ENCODE measurements at places on chromosomes 3 and 15.

- no peak for DNase-seq
These were observed 63.3 kb downstream of the ROBO2 start for GRCh38 chr3:77102951-77103769.

- no peak for DNase-seq
These were observed 18.3 kb downstream of the SUCNR1 start for GRCh38 chr3:151891721-151892120.

GRCh38 chr3:12395349-12396012 lies 88.8 kb upstream of the TSEN2 start:
- peak; percentile 70 for DNase-seq

DNA sequence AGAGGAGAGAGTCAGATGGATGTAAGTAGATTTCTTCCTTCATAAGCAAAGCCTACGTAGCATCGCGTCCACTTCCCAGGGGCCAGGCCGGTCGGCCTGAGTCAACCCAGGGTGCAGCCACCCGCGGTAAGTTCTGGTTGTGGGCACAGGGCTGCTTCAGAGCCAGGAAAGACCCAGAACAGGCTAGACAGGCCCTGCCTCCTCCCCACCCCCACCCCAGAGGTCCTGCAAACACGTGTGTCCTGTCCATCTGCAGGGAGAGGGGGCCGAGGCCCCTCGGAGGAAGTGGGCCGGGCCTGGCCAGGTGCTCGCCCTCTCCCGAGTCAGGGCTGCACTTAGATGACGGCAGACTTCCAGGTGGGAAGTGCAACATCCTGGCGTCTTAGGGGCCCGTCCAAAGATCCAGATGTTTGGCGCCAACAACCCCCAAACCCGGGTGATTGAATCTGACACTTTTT lies 100.8 kb upstream of the ALDH1A3 start:
- DNase-seq: no peak

DNA sequence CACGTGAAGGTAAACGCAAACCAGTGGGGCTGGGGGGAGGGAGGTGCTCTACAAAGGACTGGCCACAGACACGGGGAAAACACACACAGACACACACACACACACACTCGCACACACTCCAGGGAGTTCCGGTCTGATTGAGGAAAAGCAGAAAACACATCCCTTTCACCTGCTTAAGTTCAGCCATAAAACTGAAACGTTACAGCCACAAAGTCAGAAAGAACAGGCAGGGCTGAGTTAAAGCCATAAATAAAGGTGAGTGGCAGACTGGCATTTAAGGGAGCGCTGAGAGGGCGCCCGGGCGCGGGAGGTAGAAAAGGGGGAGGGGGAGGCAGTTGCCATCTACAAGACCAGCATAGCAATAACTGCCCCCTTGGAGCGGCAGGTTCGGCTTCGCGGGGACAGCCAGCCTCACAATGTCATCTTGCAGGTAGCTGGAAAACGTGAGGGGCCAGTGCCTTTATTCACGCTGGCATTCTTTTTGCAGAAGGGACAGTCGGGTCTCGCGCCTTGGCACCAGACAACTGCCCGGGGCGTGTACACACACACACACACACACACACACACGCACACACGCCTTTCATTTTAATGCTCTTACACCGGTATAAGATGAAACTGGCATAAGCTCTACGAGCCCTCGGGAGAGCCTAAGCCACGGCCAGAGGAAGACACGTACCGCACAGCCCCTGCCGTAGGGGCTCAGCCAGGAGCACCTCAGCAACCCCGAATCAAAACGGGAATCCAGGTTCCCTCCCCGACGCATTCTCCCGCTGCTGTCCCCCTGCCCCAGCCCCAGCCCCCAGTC lies 866 bp downstream of the TNIK start:
- peak; percentile 45 for DNase-seq

DNA sequence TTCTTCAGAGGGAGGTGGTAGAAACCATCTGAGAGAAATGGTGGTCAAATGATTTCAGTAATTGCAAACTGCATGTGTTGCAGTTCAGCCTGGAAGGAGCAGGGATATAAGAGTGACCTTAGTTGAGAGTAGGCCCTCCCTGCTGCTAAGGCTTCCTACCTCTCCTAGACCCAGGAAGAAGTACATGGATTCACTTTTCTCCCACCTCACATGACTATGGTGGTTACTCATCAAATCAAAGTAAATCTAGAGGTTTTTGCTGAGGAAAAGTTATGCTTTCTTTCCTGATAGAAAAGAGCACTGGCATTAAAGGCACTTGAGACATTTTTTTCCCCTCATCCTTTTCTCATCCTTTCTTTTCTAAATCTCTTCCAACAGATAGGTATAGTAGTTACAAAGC lies 43.2 kb upstream of the LEKR1 start:
- DNase-seq: no peak

GRCh38 chr15:63430766-63431451 lies 49.3 kb upstream of the CA12 start:
- no peak for DNase-seq

- DNase-seq: no peak
These were observed 36.0 kb downstream of the TM2D3 start for GRCh38 chr15:101615986-101616848.

DNA sequence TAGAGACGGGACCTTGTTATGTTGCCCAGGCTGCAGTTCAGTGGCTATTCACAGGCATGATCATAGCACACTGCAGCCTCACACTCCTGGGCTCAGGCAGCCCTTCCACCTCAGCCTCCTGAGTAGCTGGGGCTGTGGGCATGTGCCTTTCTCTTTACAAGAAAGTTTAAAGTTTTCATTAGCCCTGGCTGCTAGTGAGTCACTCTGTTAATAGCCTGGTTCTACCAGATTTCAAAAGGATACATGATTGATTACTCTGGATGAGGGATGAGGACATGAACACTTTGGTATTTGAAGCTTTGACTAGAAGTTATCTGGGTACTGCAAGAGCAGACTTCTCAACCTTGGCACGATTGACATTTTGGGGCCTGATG lies 95.1 kb downstream of the DHX36 start:
- no peak for DNase-seq

GRCh38 chr15:34472947-34473346 lies 35.3 kb upstream of the GOLGA8A start:
- no peak for DNase-seq

DNA sequence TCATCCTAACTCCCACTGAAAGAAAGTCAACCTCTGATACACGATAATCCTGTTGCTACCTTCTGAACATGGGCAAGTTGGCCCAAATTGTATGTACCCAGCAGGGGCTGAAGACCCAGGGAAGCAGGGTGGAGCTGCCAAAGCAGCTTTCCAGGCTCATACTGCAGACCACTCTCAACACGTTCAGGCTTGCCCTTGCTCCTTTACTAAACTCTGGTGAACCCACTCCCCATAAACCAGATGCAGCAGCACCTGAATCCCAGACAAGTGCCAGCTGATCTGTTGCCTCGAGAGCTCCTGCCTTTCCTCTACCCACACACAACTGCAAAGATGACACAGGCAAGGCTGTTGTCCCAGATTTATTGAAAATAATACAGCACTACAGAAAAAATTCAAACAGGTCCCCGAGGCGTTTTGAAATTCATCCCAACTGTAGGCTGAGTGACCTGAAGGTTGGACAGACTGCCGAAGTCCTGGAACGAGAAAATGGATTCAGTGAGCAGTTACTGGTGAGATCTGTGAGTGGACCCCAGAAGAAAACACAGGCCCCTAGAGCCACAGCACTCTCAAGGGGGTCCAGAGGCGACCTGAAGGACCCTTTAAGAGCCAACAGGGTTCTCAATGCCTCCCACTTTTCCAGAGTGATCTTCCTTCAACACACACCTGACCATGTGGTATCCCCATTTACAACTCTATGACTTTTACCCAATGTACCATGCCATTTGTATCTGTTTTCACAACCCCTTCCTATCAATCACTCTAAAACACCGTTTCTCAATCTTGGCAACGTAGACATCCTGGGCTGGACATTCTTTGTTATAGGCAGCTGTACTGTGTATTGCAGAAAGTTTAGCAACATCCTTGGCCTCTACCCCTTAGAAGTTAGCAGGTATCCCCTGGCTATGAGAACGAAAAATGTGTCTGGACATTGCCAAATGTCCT lies 3.6 kb downstream of the RPS17 start:
- no peak for DNase-seq

DNA sequence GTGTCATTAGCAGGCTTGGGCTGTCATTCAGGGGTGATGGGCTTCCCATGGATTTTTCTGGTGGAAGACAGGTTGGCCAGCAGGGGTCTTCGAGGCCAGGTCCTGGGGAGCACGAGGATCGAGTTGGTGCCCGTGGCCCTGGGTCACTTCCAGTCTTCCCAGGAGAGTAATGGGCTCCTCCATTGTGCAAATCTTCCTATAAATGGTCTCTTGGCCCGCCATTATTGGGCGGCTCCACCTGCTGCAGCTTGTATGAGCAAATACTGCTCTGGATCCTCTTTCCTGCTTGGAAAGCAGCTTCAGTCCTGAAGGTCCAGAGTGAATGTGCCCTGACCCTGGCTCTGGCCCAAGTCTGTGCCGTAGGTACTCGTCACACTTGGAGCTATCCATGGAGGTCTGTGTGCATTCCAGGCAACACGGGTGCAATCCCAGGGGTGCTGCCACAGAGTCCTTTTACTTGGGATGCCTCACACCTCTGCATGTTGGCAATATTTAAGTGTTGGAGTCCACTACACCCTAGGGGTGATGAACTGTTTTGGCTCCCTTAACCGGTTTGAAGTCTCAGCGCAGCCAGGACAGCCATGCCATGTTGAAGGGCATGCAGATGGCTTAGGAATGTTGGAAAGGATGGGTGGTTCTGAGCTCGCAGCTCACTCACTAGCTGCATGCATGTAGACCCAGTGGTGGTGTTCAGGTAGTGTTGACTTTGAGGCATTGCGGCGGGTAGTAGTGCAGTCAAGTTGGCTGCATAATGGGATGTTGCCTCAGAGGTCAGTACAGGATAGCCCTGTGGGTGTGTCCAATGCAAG lies 97.6 kb downstream of the SNRPN start:
- DNase-seq: no peak

DNA sequence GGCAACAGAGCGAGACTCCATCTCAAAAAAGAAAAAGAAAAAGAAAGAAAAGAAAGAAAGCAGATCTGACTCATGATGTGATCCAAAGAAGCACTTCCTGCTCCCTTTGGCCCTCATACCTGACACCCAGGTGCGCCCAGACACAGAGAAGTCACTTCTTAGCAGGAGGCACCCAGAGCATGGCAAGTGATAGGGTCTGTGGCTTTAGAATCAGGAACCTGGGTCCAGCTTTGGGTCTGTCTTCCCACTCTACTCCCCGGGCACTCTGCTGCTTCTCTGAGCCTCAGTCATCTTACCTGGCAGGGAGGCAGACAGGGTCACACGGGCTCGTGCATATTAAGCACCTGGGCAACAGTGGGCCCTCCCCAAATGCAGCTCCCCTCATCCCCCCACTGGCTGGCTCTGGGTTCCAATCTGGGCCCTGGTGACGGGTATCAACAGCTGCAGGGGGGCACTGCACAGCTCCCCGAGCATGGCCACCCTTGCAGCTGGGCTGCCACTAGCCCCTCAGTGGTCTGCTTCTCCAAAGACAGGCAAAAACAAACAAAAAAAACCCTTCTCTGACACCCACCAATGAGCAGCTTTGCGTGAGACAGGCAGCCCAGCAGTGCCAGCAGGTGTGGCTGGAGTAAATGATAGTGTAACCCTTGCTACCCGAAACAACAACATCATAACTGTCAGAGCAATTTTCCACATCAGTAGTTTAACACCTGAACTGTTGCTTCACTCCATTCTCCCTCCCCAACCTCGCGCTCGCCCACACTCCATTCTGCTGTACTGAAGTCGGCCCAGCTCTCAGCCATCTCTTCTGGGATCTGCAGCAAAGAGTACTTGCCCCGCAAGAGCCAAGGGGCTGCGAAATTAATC lies 99.8 kb downstream of the MEGF11 start:
- DNase-seq: no peak

DNA sequence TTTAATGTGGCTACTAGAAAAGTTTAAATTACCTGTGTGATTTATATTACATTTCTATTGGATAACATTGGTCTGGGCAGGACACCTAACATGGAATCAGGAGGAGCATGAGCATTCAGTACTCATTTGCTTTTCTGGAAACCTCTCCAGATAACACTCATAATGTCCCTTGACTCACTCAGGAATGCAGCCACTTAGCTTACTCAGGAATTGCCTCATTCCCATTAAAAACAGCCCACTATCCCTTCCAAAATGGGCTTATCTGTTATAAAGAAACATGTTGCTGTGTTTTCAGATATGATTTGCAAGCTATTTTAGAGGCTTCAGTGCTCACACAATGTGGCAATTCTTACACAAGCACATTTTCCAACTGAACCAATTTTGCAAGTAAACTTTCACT lies 17.1 kb downstream of the GBE1 start:
- no peak for DNase-seq

DNA sequence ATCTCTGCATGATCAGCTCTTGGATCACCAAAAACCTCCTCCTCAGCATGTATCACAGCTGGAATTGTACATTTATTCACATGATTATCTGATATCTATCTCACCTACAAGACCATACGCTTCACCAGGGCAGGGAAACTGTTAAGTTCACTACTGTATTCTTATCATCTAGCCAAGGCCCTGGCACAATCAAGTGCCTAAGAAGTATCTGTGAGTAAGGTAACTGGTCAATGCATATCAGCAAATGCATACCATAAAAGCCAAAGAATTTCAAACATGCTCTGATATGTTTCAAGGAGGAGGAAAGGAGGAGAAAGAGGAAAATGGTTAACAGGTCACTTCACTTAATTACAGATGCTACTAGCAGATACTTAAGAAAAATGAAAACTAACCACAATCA lies 158.4 kb downstream of the LIPC start:
- no peak for DNase-seq

- no peak for DNase-seq
These were observed 78.6 kb downstream of the WDR49 start for GRCh38 chr3:167575000-167575600.

GRCh38 chr15:75199357-75199940 lies 2.2 kb upstream of the C15orf39 start:
- no peak for DNase-seq

DNA sequence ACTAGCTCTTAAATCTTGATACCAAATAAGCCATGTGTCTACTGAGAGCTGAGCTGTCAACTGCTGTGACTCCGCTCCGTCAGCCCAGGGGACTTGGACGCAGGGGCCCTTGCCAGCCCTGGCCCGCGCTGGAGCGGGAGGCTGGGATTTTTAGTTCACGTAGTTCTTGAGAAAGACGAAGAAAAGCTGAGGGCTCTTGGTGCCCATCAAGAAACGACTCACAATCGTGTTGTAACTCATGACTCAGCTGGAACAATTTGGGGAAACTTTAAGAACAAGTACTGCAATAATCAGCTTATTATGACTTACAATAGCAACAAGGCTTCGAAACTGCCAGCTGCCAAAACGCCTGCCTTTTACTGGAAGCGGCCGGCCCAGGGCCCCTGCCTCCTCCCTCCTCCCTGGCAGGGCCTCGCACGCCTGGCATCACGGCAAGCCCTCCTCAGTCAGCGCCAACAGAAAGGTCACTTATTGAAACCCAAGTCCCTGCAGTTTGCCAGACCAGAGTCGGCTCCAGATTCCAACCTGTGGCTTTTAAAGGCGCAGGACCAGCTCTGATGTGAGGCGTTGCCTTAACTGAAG lies 60.3 kb downstream of the RGMA start:
- DNase-seq: peak; percentile 93

All from suppressor macrophage treated with lipopolysaccharide for 1 hour (primary cell).